Right renal cortex interstitium (tissue), 3 donors: ENCODE measurements at places on chromosomes 7 and 10. TPM values are rescaled to one million over a fixed set of nuclear protein-coding genes. Genes with fewer than 3 reads are reported as not detected.

DNA sequence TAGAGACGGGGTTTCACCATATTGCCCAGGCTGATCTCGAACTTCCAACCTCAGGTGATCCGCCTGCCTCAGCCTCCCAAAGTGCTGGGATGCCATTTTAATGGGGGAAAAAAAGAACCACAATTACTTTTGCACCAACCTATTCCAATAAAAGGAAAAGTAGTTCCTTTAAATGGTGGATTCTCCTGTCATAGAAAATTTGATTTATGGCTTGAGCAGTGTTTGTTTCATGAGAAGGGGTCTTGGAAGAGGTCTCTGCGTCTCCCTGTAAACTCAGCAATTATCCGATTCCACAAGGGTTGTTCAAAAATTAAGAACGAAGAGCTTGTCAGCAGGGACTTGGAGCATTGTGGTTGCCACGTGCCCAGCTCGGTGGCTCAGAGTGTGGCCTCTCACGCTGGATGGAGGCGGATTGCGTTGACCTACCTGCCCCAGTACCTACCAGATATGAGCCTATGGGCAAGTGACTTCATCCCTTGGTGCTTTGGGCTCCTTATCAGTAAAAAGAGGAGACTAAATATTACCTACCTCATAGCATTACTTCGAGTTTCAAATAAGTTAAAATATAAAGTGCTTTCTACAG is 2.8 kb upstream of the TRIP6 start:
- no peak for DNase-seq

The NPY4R2 gene
- not detected for polyA plus RNA-seq

DNA sequence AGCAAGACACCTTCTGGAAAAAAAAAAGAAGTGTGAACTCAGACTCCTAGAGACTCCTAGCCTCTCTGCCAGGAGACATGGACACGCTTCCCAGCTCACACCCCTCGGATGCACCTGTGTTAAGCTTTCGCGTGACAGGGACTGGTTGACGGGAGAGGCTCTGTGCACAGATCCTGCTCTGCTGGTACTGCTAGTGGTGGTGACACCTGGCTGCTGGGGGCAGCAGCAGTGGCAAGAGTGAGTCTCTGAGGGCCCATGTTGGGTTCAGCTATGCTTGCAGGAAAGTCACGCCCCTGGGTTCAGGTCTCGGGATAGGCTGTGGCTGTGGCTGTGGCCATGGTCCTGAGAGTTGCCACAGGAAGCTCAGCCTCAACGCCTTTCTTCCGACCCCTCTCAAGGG is 81.1 kb downstream of the XRCC2 start:
- no peak for DNase-seq

DNA sequence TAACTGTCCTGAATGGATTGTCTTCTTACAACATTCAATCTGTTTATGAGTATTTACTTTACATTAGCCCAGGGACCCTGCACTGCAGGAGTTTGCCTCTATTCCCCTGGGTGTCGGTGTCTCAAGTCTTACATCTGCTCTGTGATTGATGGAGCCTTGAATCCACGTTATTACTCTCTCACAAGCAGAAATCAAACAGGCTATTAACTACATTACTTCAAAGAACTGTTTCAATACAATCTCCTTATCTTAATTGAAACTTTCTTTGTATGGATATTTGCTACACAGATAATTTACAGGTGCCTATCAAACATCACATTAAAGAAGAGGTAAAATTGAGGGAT is 3.1 kb upstream of the ARID5B start:
- no peak for DNase-seq

GRCh38 chr7:102125127-102125596 is 161.5 kb upstream of the SH2B2 start:
- no peak for DNase-seq

DNA sequence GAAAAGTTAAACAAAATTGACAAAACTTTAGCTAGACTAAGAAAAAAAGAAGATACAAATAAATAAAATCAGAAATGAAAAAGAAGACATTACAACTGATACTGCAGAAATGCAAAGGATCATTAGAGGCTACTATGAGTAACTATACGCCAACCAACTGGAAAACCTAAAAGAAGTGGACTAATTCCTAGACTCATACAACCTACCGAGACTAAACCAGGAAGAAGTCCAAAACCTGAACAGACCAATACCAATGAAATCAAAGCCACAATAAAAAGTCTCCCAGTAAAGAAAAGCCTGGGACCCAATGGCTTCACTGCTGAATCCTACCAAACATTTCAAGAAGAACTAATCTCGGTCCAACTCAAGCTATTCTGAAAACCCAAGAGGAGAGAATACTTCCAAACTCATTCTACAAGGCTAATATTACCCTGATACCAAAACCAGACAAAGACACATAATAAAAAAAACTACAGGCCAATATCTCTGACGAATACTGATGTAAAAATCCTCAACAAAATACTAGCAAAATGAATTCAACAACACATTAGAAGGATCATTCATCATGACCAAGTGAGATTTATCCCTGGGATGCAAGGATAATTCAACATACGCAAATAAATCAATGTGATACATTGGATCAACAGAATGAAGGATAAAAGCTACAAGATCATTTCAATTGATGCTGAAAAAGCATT is 20.3 kb downstream of the ELAPOR2 start:
- no peak for DNase-seq
